Caco-2 (cell line): ENCODE measurements at places on chromosomes 11 and 22.

DNA sequence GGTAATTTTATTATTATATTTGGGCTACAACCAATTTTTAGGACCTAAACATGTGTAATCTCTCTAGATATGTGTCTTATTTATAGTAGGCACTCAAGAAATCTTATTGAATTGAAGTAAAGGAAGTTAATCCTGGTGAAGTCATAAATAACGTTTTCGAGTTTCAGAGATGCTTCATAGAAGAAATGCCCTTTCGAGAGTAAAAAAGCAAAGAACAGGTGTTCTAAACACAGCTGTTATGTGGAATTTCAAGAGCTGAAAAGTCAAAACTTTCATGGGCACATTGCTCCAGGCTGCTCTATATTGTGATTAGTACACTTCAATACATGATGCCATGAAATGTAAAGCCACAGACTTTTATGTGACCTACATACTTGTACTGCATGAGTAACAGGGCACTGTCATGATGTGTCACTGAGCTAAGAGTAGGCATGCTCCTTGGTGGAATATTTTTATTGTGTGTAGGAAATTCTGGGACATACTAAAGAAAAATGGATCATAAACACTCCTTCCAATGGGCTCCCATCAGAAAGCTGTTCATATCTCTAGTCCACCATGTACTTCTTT, 7.2 kb upstream of the ELMOD1 start:
- no peak for DNase-seq

DNA sequence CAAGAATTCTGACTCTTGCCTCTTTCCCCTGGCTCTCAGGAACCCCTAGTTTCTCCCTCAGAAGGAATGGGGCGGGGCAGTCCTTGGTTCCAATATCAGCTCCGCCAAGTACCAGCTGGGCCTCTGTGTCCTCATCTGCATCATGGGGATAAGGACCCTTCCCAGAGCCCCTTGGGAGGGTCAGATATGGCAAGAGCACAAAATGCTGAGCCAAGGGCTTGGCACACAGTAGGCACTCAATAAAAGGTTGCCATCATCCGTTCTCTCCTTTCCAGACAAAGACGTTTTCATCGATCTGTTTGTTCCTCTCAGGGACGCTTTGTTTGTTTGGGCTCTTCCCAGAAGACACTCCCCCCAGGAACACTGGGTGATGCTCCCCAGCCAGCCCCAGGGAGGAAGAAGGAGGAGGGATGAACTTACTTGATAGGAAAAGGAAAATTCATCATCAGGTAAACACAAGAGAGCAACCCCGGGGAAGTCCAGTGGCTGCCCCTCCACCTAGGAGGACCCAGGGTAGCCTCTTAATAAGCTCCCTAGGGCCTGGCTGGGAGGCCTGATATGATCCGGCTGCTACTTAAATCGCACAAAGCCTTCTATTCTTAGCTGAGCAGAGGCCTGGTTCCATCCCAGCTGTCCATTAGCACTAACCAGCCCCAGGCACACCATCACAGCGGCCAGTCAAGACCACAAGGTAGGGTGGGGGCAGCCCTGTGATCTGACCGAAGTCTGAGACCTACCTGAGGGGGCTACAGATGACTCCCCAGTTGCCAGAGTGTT, 19.6 kb downstream of the GDPD5 start:
- no peak for DNase-seq

DNA sequence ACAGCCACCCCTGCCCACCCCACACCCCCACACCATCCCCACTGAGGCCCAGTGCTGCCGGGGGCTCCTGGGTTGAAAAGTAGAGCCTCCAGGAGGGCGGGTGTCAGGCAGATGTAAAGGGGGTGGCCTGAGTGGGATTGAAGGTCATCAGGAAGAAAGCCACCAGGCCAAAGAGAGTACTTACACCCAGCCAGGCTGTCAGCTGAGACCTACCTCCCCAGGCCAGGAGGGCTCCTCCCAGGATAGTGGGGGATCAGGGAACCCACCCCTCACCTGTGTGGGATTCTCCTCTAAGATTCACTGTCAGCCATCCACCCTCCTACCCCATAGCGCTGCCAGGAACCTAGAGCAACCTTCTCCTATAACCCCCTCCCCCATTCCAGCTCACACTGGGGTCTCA, 17.2 kb upstream of the FCHSD2 start:
- DNase-seq, result no peak

GRCh38 chr11:19648321-19648720, 64.3 kb upstream of the NAV2 start:
- no peak for DNase-seq

DNA sequence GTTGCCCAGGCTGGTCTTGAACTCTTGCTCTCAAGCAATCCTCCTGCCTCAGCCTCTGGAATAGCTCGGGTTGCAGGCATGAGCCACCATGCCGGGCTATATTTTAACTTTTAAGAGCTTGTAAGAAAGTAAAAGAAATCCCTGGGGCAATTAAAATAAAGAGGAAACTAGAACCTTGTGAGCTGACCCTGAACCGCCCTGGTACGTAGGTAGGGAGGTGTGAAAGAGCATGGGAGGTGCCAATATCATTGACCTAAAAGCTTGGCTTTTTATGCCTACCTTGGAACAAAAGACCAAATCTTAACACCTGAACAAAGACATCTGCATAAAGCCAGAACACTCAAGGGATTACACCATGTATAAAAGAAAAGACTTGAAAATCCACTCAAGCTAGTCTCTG, 595.1 kb downstream of the SOX6 start:
- no peak for DNase-seq

DNA sequence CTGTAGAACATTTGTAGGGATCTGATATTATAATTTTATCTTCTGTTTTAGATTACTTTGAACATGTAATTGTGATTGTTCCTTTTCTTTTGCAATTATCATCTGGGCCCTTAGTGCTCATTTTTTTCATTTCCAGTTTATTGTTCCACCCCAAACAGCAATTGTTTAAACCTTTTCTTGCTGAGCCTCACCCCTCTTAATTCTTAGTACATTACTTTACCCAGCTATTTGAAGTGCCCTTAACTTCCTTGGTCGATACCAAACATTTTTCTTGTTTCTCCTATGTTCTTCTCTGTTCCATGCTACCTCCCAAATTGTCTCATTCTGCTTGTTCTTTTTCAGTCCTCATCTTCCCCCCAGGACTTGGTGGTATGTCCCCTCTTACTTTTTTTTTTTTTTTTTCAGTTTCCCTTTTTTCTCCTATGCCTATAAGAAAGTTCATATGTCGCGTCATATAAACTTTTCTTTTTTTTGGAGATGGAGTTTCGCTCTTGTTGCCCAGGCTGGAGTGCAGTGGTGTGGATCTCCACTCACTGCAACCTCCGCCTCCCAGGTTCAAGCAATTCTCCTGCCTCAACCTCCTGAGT, 3.5 kb downstream of the CUL5 start:
- no peak for DNase-seq

GRCh38 chr11:61125310-61125684, 23.0 kb downstream of the CD5 start:
- DNase-seq, result no peak

DNA sequence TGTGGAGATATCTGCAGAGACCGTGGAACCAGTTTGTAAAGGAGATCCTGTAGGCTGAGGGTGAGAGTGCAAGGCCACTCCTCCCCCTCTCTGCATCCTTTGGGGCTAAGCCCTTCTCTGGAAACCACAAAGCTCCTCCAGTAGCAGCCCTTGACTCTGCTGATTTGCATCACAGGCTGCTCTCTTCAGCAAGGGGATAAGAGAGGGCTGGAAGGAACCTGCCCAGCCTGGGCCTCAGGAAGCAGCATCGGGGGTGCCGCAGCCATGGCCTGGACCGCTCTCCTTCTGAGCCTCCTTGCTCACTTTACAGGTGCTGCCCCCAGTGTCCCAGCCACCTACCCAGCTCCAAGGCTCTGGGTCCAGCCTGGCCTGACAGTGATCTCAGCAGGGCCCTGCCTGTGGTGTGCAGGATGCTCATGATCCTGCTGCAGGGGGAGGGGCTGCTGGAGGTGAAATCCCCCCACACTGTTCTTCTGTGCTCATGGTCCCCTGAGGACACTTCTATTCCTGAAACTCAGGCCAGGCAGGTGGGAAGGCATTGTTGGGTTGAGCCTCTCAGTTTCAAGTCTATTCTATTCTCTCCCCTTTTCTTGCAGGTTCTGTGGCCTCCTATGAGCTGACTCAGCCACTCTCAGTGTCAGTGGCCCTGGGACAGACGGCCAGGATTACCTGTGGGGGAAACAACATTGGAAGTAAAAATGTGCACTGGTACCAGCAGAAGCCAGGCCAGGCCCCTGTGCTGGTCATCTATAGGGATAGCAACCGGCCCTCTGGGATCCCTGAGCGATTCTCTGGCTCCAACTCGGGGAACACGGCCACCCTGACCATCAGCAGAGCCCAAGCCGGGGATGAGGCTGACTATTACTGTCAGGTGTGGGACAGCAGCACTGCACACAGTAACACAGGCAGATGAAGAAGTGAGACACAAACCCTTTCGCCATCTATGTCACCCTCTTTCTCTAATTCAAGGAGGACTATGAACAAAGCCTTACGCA, 68.5 kb upstream of the IGLL5 start:
- DNase-seq, result no peak

DNA sequence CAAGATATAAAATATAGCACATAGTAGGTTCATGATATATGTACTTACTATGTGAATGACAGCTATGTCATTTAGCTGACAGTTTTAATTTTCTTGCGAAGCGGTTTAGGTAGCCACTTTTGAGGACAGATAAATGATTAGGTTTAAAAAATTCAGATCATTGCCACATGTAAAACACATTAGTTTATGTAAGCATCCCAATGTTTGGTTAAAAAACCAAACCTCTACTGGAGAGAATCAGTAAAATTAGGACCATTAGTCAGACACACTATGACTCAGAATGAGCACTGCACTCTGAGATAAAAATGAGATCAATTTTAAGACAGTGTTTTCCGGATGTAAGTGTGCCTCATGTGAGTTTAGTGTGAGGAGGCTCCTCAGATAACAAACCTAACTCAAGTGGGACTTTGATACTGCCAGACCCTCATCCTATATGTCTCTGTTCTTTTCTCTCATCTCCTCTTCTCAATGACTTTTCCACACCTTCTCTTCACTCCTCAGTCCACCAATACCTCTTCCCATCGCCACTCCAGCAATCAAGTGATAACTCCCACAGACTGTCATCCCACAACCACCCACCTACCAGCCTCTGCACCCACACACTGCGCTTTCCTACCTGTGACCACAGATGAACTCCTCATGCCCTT, 6.8 kb upstream of the OR2AT4 start:
- no peak for DNase-seq

DNA sequence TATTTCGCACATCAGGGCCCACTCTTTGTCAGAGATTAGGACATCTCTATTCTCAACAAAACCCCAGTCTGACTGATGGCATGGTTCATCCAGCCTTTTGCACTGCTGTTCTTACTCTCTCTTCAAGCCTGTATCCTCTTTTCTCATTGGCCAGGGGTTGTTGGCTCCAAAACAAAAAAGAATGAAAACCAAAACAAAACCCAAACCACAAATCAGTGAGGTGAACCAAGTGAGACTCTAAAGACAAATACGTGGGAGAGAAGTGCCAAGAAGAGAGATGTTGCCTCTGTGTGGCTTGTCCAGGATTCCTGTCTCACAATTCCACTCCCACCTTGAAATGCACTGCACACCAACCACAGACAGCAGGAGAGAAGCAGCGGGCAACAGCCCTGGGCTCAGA, 278.9 kb upstream of the NARS2 start:
- no peak for DNase-seq

GRCh38 chr22:23268877-23269276, 88.6 kb downstream of the BCR start:
- no peak for DNase-seq

DNA sequence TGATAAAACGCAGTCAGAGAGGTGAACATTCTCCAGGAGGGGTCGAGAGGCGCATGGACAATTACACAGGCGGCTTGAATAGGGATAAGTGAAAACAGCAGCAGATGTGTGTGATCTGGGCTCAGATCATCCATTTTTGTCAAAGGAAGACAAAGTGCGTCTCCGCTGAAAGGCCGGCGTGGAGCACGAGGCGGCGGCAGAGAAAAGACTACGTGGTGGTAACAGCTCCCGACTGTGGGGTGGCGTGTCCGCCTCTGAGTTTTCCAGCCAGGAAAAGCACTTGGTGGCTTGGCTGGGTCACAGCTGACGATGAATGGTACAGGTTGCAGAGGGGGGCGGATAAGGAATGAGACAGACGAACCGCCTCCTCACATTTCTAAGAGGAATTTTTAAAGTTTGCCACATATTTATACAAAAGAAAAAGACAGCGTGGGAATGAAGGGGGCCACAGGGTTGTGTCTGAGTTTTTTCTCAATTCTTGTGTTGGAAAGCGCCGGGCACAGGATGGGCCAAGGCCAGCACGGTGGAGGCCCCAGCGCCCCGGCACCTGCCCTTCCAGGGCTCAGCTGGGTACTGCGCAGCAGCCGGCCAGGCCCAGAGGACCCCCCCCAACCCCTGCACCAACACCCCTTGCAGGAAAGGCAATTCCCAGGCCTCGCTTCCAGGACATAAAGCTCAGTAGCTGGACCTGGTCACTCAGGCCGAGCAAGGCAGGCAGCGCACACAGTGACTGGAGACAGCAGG, 80.4 kb downstream of the TRMU start:
- no peak for DNase-seq

GRCh38 chr11:35241083-35241482, 102.1 kb downstream of the CD44 start:
- no peak for DNase-seq

DNA sequence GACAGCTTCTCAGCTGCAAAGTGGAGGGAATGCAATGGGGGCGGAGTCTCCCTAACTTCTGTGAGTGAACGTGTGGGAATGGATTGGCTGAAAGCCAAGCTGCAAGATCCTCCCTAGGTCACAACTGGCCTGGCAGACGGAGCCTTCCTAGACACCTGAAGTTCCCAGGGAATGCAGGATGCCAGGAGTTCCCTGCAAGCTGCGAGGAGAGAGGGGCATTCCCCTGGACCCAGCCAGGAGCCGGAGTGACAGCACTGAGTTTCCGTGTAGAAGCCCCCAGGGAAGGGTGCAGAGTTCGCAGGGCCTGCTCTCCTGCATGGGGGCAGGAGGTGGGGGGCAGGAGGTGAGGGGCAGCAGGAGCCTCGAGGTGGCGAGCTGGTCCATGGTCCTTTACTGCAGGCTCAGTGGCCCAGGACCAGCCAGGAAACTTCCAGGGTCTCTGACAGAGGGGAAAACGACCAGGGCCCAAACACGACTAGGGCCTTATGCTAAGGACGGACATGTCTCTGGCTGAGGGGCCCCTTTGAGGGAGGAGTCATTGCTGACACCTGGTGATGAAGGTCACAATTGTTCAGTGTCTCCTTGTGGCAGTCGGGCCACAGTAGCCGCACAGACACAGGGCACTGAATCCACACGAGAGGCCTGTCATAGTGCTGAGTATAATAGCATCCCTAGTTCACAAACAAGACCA, 141.4 kb downstream of the FBXO7 start:
- peak; percentile 50 for DNase-seq

GRCh38 chr11:15055620-15056356, 17.6 kb upstream of the CALCB start:
- no peak for DNase-seq
